ENCODE measurements at places on chromosomes 2 and 18.

DNA sequence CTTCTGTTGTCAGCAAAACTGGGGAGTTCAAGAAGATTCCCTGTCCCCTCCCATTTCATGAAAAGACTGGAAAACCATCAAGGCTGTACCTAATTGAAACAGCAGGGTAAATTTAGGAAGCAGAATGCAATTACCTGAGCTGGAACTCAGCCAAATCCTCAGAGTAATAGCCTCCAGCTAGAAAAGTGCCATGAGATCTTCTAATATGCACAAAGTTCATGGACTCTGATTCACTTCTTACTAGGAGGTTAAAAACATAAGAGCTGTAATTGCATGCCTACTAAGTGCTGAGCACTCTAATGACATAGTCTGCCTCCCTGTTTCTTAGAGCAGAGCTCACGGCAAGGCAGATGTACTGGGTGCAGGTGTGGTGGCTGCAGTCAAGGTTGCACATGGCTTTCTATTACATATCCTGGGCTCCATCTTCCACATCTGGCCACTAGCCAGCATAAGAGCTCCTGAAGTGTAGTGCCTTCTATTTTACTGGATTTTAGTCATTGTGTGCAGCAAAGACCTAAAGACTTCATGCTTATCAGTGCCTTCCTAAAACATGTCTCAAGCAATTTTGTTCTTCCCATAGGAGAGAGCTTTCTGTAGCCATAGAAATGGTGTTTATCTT, 341.7 kb downstream of the PTPRM start:
- peak; percentile 8 for DNase-seq

DNA sequence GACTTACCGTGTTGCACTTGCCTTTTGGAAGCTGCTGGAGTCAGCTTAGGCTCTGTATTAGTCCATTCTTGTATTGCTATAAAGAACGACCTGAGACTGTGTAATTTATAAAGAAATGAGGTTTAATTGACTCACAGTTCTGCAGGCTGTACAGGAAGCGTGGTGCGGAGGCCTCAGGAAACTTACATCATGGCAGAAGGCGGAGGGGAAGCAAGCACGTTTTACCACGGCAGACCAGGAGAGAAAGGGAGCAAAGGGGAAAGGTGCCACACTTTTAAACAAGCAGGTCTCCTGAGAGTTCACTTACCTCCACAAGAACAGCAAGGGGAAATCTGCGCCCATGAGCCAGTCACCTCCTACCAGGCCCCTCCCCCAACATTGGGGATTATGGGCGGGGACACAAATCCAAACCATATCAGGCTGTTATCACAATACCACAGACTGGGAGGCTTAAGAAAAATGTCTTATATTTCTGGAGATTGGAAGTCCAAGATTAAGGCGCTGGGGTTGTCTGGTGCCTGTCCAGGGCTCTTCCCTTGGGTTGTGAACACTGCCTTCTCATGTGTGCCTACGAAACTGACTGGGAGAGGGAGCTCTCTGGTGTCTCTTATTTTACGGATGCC, 3.6 kb upstream of the D2HGDH start:
- DNase-seq: no peak

GRCh38 chr2:191109888-191110287, 40.9 kb downstream of the STAT4 start:
- DNase-seq: no peak

DNA sequence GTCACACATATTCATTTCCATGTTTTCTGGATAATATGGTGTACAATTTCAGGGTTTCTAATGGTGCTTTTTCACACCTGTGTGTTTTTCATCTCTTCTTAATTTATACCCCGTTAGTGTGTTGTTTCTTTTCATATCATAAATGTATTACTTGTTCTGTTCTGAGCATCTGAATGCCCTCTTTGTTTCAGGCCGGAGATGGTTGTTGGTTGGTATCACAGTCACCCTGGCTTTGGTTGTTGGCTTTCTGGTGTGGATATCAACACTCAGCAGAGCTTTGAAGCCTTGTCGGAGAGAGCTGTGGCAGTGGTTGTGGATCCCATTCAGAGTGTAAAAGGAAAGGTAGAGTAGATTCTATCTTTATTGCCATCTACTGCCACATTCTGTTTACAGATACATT, 45.1 kb upstream of the TBR1 start:
- DNase-seq: no peak

DNA sequence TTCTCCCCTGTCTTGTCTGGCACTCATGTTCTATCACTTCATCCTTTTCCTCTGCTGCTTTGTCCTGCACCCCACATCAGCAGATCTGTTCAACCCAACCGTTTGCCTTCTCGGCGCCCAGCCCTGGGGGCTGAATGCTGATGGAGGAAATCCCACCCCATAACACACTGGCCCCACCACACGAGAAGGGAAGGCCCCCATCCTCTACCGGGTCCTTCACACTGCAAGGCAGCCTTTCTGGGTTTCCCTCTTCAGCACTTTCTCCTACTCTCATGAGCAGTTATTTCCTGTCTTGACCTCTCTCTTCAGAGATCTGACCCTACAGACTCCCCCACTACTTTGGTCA, 227.4 kb downstream of the ATAD2B start:
- no peak for DNase-seq

DNA sequence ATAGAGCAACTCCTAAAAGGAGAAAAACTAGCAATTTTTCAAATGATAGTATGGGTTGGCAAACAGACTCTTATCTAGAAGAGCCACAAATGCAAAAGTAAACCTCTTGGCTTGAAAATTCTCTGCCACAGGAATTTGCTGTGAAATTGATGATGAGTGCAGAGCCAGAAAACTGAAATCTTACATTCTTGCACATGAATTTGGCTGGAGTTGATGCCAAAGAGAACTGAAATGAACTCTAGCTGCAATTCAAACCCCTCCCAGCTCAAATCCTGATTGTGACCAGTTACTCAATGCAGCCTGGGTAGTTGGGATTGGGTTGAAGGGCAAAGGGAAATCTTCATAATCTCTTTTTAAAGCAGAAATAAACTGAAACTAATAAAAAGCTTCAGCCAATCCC, 266.6 kb downstream of the PDE11A start:
- no peak for DNase-seq

DNA sequence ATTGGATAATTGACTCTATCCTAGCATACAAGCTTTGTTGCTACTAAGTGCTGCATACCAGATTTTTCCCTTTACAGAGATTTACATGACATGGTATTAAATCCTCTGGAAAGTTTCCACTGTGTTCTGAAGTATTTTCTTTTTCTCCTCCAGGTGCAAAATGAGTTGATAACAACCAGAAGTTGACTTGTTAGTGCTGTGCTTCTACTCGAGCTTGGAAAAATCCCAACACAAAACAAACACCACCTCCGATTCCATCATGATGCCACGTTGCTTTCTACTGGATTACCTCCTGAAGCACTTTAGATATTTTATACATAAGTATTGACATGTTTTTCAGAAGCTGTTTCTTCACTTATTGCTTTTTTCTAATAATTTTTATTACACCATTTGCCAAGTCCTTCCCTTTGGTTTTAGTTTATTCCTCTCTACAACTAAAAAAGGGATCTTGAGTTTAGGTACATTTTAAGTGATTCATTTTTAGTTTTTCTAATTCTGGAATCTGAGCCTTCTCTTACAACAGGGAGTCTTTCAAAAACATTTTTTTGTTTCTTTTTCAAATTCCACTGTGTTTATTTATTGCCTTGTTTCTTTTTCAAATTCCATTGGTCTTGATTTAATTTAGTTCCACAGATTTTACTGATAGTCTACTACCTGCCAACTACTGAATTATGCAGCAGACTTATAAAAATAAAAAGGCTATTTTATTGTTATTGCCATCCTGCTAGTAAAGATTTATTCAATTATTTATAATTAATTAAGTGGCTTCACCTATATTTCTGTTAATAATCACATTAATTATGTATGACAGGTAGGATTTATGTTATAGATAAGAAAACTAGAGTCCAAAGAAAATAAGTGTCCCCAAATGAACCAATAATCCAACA, 143.4 kb downstream of the PPP1R1C start:
- DNase-seq: no peak

DNA sequence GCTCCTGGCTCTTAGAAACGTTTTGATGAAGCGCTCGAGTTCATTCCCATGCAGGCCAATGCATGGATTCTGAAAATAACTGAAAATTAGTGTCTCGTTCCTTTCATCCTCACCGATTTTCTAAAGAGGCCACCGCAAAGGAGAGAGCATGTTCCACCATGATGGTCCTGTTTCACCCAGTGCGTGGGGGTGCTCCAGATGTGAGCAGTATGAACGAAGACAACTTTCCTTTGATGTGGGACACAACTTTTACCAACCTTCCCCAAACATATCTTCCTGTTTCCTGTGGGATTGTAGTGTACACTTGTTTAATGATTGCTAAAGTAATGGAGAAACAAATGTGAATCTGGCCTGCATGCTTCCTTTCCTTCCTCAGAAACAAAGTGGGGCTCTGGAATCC, 114.5 kb downstream of the PRPF40A start:
- no peak for DNase-seq

DNA sequence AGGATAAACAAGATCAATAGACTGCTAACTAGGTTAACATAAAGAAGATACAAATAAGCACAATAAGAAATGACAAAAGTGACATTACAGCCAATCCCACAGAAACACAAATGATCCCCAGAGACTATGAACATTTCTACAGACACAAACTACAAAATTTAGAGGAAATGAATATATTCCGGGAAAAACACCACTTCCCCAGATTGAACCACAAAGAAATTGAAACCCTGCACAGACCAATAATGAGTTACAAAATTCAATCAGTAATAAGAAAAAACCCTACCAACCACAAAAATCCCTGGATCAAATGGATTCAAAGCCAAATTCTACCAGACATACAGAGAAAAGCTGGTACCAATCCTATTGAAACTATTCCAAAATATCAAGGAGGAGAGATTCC, 232.4 kb upstream of the RBMS1 start:
- DNase-seq: no peak

DNA sequence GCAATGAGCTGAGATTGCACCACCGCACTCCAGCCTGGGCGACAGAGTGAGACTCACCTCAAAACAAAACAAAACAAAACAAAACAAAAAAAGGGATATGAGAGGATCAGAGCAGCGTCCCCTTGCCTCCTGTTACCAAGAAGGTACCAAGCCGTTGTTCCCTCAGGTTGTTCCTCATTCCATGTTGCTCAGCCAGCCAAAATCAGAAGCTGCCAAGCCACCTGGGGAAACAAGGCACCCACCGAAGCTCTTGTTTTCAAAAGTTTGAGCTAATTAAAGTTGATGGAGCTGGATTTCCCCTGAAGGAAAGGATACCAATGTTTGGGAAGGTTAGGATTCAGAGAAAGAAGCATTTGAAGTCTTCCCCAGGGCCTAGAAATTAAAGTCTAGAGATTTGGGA, 21.8 kb upstream of the STEAP3 start:
- DNase-seq: no peak

All from RWPE1 (cell line).